SHP77 (cell line): ENCODE measurements at places on chromosomes 4 and X.

DNA sequence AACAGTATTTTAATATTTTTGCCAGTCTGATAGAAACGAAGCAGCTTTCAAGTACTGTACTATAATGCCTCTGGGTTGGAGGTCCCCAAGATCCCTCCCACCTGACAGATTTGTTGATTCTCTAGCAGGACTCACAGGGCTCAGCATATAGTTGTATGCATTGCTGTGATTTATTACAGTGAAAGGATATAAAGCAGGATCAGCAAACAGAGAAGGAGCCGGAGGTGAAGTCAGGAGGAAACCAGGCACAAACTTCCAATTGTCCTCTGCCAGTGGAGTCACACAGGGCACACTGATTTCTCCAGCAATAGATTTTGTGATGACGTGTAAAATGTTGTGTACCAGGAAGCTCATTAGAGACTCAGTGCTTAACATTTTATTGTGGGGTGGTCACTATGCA lies 19.0 kb downstream of the USP53 start:
- DNase-seq = no peak

- no peak for DNase-seq
Observed at GRCh38 chrX:42746606-42747005, 31.4 kb downstream of the PPP1R2C start.

- DNase-seq = no peak
Observed at GRCh38 chr4:88743696-88744095, 46.1 kb upstream of the NAP1L5 start.

DNA sequence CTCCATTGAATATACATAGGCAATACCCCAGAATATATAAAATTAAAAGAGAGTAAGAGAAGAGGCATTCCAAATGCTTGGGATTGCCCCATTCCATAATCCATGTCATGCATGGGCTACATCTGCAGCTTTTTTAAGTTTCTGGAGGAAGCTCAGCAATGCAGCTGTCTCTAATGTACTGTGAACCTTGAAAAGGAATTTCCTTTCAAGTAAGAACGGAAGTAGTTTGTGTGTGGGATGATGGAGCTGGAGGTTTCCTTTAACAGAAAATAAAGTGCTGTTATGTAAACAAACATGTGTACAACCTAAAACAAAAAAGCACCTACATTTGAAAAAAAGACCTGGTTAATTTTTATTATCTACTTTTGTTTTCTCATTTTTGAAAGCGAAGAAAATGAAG lies 303.5 kb downstream of the BMPR1B start:
- no peak for DNase-seq

GRCh38 chrX:34119122-34119521 lies 13.0 kb downstream of the FAM47A start:
- DNase-seq = no peak

DNA sequence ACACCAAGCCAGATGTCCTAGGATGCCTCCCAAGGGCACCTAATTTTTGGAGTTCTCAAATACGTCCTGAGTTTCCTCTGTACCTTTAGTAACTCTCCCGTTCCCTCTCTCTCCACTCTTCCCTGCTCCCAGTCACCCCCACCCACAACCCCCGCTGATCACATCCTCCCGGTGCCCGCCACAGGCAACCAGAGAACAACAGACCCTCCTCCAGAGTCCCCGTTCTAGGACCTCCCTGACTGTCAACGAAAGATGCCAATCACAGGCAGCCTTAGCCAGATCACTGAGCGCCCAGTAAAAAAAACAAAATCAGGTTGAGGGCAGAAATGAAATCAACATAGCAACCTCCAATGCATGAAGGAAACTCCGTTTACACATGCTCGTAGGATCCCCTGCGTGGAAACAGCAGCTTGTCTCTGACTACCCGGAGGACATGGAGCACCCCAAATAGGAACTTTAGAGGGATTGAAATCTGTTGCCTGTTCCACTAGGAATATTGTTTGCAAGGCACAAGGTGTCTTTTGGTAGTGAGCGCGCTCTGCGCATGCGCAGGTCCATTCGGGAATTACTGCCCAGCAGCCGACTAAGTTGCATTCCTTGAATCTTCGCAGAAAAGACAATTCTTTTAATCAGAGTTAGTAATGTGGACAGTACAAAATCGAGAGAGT lies at the start of gene GABRB1:
Gene GABRB1 (plus strand): TSS at position 557 of the 668 bp plus-strand sequence.
- DNase-seq = no peak

DNA sequence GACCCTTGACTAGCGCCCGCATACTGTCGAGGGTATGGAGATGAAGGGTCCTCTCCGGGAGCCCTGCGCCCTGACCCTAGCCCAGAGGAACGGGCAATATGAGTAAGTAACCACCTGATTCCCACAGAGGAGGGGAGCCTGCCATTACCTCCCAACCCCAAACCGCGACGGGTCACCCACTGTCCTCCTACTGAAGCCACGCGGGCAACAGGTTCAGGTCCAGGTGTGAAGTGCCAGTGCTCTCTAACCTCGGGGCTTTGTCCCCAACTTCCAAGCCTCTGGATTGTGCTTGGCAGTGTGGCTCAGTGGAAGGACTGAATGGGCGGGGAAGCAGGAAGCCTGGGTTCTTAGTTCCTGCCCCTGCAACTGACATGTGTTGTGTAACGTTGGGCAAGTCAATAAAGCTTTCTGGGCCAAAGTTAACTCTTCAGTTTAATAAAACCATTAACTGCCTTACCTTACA lies 694 bp downstream of the OCRL start:
- DNase-seq = no peak

DNA sequence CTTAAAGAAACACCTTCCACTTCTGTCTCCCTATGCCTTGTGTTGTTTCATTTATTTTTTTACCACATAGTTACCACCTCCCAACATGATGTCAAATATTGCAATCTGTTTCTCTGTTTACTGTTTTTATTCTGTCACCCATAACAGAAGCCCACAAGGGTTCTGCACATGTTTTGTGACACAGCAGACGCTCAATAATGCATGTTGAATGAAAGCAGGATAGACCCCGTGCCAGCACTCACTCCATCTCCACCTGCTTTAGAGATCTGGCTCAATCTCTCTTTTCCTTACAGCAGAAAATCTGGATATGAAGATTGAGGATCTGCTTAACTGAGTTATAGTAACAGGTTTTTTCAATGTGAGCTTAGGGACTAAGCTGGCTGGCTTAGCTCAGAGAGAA lies 116.8 kb upstream of the NUDT10 start:
- no peak for DNase-seq

GRCh38 chr4:81566161-81566591 lies 94.5 kb upstream of the RASGEF1B start:
- DNase-seq = no peak

DNA sequence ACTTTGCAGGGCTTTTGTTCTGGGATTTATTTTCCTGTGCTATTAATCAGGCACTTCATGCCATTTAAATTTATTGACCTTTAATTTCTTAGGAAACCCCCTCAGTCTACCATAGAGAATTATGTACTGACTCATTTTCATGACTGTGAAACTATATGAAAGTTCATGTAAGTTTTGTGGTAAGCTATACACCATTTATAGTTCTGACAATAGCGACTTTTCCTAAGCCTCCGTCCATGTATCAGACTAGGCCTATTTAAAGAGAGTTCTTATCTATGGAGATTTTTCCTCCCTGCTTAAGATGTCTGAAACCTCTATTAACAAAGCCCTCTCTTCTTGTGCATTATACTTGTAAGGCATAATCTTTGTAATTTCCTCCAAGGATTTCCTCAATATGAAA lies 111.6 kb downstream of the AFF2 start:
- DNase-seq = no peak

DNA sequence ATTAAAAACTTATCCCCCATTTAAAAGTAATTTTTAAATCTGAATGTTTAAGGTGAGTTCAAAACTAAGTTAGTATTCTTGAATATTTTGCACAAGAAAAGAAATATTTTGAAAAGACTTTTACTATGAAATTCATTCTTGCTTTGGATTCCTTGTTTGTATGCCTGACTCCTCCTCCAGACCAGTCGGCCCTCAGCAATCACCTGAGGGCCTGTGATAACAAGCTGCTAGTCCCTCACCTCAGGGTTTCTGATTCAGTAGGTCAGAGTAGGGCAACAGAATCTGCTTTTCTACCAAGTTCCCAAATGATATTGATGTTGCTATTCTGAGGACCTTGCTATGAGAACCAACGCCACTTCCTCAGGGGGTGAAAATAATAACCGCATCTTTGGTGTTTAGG lies 154.7 kb downstream of the CDS1 start:
- no peak for DNase-seq
